Activated CD8-positive, alpha-beta memory T cell treated with anti-CD3 and anti-CD28 coated beads for 36 hours (primary cell): ENCODE measurements at places on chromosomes 3 and 15. TPM values are rescaled to one million over a fixed set of nuclear protein-coding genes. Genes with fewer than 3 reads are reported as not detected.

The SLC24A1 gene
- 6.4 TPM for total RNA-seq

The LRRC15 gene
- not detected for total RNA-seq

The AP3B2 gene
- total RNA-seq: 0.44 TPM

The TMEM212 gene
- not detected for total RNA-seq

The GABRR3 gene
- not detected for total RNA-seq

The LPP gene
- 16.5 TPM for total RNA-seq

The EOGT gene
- total RNA-seq: 15.6 TPM

The ISY1 gene
- total RNA-seq: 80.1 TPM

The SHC4 gene
- 11.6 TPM for total RNA-seq

The NANOGP8 gene
- total RNA-seq: not detected

The SENP8 gene
- 3.0 TPM for total RNA-seq

The ZNF662 gene
- 0.91 TPM for total RNA-seq

The MESP1 gene
- total RNA-seq: 7.3 TPM

The ANKUB1 gene
- total RNA-seq: not detected

The TLR9 gene
- total RNA-seq: 0.23 TPM

The NUP210 gene
- total RNA-seq: 159 TPM

The GOLGA8J gene
- total RNA-seq: not detected

The HRG gene
- total RNA-seq: not detected

The TP63 gene
- 0.34 TPM for total RNA-seq

The MYL3 gene
- not detected for total RNA-seq

The REC114 gene
- total RNA-seq: not detected

The INKA1 gene
- 2.1 TPM for total RNA-seq
